Lung microvascular endothelial cell (primary cell): ENCODE measurements at places on chromosomes 3 and 15.
A peak's percentile ranks its signal among the peaks of the same experiment; 100 is the strongest.

GRCh38 chr15:94360251-94360685 is 128.9 kb downstream of the MCTP2 start:
- peak; percentile 65 for DNase-seq

GRCh38 chr15:85485956-85486567 is 105.7 kb downstream of the AKAP13 start:
- DNase-seq: peak; percentile 81

- DNase-seq: no peak
Measured at GRCh38 chr3:65999606-66000005, 39.1 kb downstream of the MAGI1 start.

GRCh38 chr3:6282918-6283317 is 578.0 kb upstream of the GRM7 start:
- no peak for DNase-seq

DNA sequence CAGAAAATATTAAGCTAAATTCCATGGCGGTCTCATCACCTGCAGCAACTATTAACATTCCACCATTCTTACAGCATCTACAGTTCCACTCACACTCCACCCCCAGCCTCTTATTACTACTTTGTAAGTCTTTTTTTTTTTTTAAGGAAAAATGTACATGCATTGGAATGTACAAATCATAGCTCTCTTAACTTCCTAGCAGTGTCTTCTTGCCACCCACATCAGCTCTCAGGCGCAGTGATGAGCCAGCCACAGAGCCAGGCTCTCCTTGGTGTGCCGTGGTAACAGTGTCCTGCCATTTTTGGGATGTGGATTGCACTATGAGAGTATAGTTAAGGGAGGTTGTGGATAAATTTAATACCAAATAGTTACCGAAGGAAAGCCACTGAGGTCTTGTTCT is 17.8 kb downstream of the ABHD17C start:
- no peak for DNase-seq

GRCh38 chr15:71577071-71577470 is 233.3 kb upstream of the NR2E3 start:
- DNase-seq: no peak

GRCh38 chr15:57259568-57260040 is 116.7 kb upstream of the CGNL1 start:
- no peak for DNase-seq

- peak; percentile 19 for DNase-seq
Measured at GRCh38 chr3:32056559-32057290, 49.7 kb upstream of the GPD1L start.

- no peak for DNase-seq
Measured at GRCh38 chr15:70627734-70628548, 135.4 kb downstream of the UACA start.
